ENCODE measurements at places on chromosomes 7 and 10.

- no peak for DNase-seq
Observed at GRCh38 chr10:100730725-100731406, 14.5 kb upstream of the PAX2 start.

- no peak for DNase-seq
Observed at GRCh38 chr7:106063692-106064091, 48.4 kb downstream of the SYPL1 start.

GRCh38 chr10:5670662-5671375, 4.4 kb upstream of the ASB13 start:
- DNase-seq, result no peak

- DNase-seq, result no peak
Observed at GRCh38 chr7:143503261-143503660, 25.6 kb downstream of the TAS2R41 start.

- no peak for DNase-seq
Observed at GRCh38 chr10:127534496-127534895, 14.6 kb upstream of the NPS start.

Measured in GM12891 (cell line).